ENCODE measurements at places on chromosomes 2 and 18.

- DNase-seq = no peak
Observed at GRCh38 chr2:124822516-124822915, 797.4 kb downstream of the CNTNAP5 start.

DNA sequence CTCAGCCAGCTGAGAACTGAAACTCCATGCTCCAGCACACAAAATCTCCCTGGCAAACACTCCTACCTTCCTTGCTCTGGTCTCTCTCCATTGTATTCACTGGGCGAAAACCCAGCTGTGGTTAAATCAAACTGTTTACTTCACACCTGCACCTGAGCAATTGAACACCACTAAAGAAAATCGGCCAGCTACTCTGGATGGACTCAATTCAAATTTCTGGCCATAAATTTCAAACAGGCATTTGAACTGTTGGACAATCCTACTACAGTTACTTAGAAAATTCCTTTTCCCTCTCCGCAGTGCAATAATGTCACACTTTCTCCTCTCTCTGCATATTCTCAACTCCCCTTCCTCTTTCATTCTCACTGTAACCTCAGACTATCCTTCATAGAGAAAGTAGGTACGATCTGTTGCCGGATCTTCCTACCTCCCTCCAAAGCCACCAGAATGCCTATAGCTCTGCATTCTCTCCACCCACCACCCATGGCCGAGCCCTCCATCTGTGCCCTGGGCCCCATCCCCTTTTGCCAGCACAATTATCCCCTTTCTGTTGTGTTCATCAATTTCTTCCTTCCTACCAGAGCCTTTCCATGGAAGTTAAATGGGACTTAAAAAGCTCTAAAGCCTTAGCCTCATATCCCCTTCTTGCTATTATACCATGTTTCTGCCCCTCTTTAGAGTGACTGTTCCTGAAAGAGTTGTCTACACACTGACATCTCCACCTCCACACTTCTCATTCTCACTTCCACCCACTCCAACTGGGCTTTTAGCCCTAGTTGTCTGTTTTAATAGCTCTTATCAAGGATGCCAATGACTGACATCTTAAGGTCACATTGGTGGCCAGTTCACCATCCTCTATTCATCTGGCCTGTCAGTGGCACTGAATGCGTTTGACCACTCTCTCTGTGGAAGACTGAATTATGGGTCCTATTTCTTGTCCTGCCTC is 127.5 kb upstream of the SLC1A4 start:
- DNase-seq = no peak

- DNase-seq = no peak
Observed at GRCh38 chr2:139526781-139527180, 746.6 kb upstream of the NXPH2 start.

- no peak for DNase-seq
Observed at GRCh38 chr18:74456017-74456348, 1.1 kb downstream of the DIPK1C start.

- DNase-seq = no peak
Observed at GRCh38 chr2:3039188-3040065, 338.2 kb downstream of the EIPR1 start.

- no peak for DNase-seq
Observed at GRCh38 chr2:168794968-168795367, 7.5 kb upstream of the NOSTRIN start.

DNA sequence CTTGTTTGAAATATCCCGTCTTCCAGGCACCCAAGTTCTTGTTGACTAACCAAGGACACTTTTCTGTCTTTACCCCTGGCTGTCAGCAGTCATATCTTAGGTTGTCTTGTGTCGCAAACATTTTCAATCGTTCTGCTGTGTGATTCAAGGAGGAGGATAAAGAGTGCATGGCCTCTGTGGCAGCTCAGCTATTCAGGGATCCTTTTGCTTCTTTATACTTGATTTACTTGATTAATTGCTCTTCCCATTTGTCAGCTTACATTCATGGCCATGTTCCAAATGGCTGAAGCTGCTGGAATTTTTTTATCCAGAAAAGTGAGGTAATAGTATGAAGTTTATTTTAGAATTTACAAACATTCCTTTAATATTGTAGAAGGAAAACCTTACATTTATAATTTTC is 97.3 kb upstream of the FZD5 start:
- DNase-seq = no peak

DNA sequence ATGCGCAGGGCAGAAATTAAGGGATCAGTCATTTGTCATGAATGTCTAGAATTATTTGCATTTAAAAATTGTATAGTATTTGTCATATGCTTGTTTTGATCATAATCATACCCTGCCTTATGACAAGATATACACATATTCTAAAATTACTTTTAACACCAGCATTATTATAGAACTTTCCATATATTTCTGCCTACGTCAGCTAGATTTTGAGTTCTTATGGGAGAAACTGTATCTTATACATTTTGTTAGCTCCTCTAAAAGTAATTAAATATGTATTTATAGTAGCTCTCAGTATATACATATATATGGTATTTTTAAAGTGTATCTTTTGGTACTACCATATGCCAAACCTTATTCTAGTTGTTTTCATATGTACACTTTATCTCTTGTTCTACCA is 441.9 kb downstream of the CPS1 start:
- DNase-seq = no peak

DNA sequence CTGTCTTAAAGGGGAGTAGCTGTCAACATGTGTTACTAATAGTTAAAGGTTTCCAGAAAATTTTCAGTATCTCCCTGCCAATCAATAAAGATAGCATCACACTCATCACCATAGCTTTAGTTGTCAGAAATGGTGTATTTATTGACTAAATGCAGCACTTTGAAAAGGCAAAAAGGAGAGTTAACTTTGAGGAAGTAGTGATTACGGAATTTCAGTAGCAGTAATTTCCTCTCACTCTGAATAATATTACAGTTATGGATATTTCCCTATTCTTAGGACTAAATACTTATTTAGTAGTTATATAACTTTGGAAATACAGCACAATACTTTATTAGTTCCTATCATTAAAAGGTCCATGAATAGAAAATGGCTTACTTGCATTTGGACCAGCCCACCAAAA is 250.5 kb downstream of the CAMKMT start:
- no peak for DNase-seq

- no peak for DNase-seq
Observed at GRCh38 chr2:104851291-104852089, 2.4 kb upstream of the POU3F3 start.

- no peak for DNase-seq
Observed at GRCh38 chr2:32159678-32160077, 6.0 kb upstream of the SLC30A6 start.

DNA sequence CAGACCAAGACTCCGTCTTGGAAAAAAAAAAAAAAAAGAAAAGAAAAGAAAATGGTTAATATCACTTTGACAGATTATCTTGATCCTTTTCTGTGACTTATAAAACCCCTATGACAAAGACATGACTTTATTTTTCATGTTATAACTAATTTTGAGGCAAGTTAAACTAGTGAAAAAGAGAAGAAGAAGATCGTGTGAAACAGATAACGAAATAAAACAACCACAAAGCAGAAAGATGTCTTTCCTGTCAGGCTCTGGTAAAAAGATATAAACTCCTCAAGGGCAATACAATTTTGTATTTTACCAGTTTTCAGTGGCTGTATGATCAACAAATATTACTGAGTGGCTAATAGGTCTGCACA is 13.4 kb upstream of the RBMS1 start:
- DNase-seq = no peak

- DNase-seq = no peak
Observed at GRCh38 chr18:33277431-33277830, 163.1 kb downstream of the CCDC178 start.

DNA sequence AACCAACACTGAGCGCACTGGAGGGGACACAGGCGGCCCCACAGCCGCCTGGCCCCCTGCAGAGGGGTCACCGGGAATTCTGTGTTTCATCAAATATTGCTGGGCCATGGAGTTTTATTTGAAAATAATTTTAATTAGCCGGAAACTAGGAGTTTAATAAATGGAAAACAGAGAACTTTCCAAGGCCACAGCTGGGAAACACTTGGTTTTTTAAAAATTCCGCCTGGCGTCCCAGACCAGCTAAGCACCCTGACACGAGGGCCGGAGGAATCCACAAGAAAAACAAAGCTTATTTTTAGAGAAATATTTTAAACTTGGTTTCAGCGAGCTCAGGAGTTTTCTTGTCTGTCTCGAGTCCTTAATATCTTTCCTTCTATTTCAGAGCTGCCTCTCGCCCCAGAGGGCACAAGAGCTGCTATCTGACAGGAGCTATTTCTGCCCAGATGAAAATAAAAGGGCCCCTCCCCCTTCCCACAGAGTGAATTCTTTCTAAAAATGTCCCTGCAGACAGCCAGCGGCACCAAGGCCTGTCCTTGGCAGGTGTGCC is 8.2 kb downstream of the ZFP36L2 start:
- DNase-seq = no peak
